RPMI7951 (cell line): ENCODE measurements at places on chromosomes 2 and 18.
A peak's percentile ranks its signal among the peaks of the same experiment; 100 is the strongest.

DNA sequence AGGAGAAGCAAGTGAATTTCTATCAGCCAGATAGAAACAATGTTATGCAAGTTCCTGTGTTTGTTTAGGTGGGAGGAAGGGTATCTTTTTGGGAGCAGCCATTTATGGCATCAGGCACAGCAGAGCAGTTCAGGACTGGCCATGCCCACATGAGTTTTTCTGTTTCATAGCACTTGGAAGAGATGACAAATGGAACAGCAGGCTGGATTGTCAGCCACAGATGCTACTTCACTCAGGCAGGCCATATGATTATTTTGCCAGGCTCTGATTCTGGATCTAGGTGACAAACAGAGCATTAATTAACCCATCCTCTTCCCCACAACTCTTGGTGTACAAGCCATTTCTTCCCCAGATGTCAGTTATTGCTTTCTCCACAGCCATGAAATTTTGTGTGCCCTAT is 63.8 kb downstream of the GALNT13 start:
- DNase-seq, result no peak

DNA sequence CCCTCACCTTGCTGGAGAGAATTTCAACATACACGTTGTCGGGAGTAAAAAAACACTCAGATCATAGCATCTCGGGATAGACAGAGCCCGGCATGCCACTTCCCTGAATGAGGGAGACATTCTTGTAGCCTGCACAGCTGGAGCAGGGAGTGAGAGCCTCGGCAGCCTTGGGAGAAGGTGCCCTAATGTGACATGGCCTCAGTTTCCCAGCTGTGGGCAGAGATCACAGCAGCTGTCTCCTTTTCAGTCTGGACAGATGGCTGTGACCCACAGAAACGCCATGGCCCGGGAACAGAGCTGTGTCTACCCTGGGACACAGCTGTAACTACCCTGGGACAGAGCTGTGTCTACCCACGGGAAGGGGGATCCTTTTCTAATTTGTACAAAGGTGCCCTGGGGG is 55.9 kb downstream of the HS1BP3 start:
- no peak for DNase-seq

DNA sequence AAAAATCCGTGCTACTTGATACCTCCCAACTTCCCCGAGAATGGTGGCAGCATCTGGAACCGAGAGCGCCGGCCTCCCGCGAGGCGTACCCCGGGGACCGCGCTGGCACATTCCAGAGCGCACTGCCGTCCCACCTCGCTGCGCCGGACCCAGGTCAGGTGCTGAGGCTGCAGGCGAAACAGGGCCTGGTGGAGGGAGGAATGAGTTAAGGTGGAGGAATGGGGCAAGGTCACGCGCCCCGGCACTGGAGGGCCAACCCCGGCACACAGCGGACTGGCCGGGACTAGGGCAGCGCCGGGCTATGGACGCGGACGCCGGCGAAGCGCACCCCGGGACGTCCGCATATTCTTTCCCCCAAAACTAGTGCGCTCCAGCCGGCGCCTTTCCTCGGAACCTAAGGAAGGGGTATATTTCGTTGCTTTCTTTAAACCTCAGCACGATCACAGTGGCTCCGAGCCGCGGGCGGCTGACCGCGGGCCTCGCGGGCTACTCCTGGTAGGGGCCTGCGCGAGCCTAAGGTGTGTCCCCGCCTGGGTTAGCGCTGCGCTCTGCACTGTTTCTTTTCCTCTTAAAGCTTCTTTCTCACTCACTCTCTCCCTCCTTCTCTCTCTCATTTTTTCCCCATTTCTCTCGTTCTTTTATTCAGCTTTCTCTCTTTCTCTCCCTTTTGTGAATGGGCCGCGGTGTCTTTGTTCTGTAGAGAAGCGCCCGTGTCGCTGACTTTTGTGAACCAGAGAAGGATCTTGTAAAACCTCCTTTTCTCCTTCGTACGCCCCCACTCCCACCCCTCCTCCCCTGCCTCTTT is 2.1 kb upstream of the OTX1 start:
- DNase-seq, result no peak

DNA sequence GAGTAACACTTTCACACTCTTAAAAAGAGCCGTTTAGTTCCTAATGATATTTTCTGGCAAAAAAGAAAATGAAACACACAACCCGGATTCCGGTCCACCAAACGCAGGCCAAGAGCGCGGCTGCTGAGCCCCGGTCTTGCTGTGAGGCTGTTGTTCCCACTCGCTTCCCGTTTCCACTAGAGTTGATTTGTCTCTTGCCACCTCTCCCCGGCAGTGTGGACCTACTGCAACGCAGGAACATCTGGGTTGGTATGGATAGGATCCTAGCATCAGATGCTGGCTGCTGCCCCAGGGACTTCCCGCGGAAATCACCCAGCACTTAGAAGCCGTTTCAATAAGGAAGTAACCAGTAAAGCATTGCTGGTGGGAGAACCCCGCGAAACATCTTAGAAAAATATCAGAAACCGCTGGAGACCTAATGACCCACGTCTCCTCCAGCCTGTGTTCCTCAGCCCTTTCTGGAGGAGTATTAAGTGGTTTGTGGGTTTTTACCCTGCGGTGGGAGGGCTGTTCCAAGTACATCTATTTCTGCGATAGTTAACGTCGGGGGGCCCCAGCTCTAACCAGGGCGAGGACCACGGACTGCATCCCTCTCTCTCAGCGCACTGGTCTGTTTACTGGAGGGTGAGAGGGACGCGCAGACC is 939 bp downstream of the DOCK10 start:
- peak; percentile 80 for DNase-seq

DNA sequence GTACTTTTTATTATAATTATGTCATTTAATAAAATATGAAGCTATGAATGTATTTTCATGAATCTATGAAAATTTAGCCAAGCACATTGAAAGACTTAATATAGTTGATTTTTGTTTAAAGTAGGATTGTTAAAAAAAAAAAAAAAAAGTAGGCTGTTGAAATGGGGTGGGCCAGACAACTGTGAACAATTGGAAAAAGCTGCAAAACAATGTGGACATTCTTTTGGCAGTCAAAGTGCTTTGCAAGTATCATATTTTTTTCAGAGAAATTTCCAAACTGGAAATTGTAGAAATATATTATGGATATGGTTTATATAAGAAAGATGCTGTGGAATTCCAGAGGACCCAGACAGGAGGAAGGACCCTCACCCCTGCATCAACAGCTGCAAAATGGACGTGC is 82.1 kb downstream of the ETAA1 start:
- DNase-seq, result no peak

GRCh38 chr2:7887441-7887840 is 794.4 kb upstream of the ID2 start:
- DNase-seq, result no peak

GRCh38 chr18:68734308-68734707 is 19.4 kb upstream of the TMX3 start:
- peak; percentile 21 for DNase-seq

DNA sequence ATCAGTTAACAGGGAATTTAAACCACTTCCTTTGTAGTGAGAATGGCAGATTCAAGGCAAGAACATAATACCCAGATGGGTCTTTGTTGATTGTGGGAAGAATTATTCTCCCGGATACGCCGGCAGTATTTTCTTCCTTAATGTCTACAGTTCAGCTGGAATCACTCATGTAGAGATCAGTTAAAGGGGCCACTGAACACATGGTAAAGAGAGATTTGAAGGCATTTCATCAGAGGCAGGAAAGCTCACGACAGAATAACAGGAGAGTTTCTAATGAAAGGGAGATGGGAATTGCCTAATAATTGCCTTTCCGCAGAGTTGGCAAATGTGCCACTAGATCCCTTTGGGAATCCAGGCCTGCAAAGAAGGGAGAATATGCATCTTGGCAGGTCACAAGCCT is 327.7 kb upstream of the ZNF804A start:
- DNase-seq, result no peak

GRCh38 chr2:70990216-70990615 is 4.5 kb downstream of the TEX261 start:
- DNase-seq, result no peak

DNA sequence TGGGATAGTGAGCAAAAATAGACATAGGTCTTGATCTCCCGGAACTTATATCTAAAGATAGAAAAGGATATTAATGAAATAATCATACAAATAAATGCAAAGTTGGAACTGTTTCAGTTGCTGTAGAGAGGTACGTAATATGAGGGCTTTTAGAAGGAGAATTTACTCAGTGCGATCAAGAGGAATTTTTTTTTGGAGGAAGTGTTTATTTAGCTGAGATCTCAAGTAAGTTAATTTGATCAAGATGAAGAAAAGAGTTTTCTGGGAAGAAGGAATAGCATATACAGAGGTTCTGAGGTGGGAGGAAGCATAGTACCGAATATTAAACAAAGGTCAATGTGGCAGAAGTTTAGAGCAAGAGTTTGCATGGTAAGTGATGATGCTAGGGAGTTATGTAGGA is 11.3 kb downstream of the MBD5 start:
- no peak for DNase-seq

GRCh38 chr2:226796840-226797288 is 2.8 kb downstream of the IRS1 start:
- DNase-seq, result peak; percentile 58

- DNase-seq, result peak; percentile 27
Observed at GRCh38 chr2:224449212-224450147, 47.6 kb upstream of the FAM124B start.

DNA sequence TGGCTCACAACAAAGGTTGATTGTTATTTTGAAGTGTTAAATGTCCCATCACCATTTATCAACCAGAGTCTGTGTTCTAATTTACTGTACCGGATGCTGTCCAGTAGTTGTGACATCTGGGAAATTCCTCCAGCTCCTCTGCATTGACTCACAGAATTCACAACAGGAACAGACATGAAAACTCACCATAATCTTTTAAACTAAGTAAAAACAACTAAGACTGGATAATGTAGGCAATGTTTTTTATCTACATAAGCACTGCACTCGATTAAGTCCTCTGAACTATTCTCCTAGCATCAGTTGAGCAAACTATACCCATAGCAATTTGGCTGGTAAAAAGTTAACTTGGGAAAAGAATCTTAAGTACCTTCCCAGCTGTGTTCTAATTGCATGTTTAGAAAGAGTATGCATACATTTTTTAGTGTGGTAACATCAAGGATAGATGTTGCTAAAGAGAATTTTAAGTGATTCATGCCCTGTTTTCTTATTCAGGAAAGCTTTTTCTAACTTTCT is 42.9 kb upstream of the MYO1B start:
- DNase-seq, result peak; percentile 81

DNA sequence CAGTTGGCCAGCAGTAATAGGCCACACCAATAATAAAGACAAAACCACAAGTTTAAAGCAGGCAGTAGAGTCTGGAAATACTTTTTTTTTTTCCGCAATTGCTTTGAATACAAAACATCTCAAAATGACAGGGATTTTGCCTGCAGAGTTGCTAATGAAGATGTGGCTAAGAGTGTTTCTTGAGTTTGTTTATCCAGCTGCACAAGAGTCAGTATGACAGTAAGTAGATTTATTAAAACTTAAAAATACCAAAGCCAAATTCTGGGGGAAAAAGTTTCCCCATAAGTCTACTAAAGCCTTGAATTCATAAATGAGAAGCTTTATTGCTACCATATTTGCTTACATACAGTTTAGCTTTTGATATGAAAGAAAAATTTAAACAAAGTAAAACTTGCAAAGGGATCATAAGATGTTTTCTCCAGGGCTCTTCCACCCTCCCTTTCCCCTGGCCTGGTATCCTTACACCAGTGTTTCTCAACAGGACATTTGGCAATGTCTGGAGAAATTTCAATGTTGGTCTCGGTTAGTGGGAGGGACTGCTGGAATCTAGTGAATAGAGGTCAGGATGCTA is 3.9 kb upstream of the DSEL start:
- no peak for DNase-seq

- DNase-seq, result no peak
Observed at GRCh38 chr2:155733091-155733853, 599.2 kb downstream of the NR4A2 start.

DNA sequence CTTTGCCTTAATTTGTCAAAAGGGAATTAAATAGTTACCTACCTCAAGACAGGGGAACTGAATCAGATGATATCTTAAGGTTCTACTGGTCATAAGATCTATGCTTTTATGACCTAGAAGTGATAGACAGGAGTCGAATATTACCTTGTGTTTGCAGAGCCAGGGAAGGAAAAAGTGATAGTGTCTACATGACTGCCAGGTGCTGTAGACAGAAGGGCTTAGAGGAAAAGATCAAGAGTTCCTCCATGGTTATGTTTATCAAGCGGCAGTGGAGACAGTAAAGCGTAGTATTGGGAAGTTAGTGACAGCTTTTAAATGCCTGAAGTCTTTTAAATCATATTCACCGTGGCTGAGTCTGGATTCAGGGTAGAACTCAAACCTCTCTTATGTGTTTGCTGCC is 11.9 kb downstream of the CRIM1 start:
- no peak for DNase-seq

- peak; percentile 94 for DNase-seq
Observed at GRCh38 chr2:9112079-9112721, 94.4 kb upstream of the ASAP2 start.

GRCh38 chr18:44915661-44916060 is 235.0 kb downstream of the SETBP1 start:
- DNase-seq, result no peak

DNA sequence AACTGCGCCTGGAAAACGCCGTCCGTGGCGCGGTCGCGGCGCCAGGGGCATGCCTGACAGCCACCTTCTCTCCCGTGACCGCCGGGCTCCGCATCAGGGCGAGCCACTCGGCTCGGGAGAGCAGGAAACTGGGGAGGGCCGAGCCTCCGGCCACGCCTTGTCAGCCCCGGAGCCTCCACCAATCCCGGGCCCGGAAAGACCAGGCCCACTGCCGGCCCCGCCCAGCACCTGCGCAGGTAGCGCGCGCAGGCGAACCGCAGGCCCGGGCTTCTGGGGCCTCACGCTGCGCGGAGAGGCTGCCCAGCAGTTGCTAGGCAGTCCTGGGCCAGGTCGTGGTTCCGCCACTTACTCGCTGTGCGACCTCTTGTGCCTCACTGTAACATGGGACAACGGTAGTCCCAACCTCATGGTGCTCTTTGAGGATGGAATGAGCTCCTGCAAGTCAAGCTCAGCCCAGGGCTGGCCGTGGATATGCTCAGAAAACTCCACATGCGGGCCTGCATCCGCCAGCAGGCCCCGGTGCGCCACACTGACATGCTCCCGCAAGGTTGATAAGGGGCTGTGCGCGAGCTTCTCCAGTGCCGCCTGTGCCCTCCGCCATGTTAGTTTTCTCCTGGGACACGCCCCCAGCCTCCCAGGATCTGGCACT is 97.1 kb downstream of the INHBB start:
- no peak for DNase-seq
